Fibroblast of skin of scalp (primary cell): ENCODE measurements at places on chromosomes 1 and 21.

- no peak for DNase-seq
Observed at GRCh38 chr1:200422211-200422610, 12.4 kb upstream of the ZNF281 start.

- peak; percentile 31 for DNase-seq
Observed at GRCh38 chr1:41322835-41323234, 38.4 kb upstream of the FOXO6 start.

- peak; percentile 67 for DNase-seq
Observed at GRCh38 chr1:26031611-26032220, 10.1 kb downstream of the EXTL1 start.

DNA sequence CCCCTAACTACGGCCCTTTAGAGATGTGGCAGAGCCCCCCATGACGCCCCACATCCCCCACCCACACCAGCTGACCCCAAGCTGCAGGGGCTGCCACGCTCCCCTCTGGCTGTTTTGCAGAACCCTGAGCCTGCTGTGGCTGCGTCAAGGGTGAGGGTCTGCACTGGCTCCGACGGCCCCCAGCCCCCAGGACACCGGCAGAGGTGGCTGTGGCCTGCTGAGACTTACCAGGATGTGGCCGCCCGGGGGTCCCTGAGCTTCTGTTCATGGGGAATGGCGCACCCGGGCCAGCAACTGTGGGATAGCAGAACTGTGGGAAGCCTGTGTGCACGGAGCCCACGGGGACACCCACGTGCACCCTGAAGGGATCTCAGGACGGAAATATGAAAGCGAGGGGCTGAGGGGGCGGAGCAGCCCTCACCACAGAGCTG lies 12.8 kb upstream of the RNF223 start:
- no peak for DNase-seq

DNA sequence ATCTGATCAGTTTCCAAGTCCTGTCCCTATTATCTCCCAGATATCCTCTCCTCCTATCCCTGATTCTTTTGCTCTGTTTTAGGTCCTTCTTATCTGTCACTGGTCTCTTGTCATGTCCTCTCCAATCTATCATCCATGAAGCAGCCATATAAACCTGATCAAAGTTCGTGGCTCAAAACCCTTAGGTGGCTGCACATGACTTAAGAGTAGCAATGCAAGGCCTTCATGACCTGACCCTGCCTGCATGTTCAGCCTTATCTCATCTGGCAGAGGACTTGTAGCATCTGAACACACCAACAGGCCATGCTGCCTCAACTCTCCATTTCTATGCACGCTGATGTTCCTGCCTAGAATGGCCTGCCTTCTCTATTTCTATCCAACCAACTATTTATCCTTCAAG lies 65.2 kb downstream of the NOS1AP start:
- no peak for DNase-seq

GRCh38 chr1:194813096-194813495 lies 1626.7 kb upstream of the B3GALT2 start:
- no peak for DNase-seq

DNA sequence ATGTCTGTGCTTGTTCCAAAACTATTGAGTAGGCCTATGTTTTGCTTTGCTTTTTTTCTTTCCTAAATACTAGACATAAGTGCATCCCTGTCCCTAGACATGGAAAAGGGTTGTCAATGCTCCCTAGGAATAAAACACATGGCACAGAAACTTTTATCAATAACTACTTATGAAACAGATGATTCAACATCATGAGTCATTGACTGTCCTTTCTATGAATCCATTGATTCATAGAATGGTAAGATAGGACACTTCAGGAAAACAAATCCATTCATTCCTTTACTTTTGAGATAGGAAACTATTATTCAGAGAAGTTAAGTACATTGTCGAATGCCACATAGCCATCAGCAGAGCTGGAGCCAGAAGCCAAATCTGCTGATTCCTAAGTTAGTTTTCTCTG lies 147.5 kb downstream of the TSEN15 start:
- no peak for DNase-seq

DNA sequence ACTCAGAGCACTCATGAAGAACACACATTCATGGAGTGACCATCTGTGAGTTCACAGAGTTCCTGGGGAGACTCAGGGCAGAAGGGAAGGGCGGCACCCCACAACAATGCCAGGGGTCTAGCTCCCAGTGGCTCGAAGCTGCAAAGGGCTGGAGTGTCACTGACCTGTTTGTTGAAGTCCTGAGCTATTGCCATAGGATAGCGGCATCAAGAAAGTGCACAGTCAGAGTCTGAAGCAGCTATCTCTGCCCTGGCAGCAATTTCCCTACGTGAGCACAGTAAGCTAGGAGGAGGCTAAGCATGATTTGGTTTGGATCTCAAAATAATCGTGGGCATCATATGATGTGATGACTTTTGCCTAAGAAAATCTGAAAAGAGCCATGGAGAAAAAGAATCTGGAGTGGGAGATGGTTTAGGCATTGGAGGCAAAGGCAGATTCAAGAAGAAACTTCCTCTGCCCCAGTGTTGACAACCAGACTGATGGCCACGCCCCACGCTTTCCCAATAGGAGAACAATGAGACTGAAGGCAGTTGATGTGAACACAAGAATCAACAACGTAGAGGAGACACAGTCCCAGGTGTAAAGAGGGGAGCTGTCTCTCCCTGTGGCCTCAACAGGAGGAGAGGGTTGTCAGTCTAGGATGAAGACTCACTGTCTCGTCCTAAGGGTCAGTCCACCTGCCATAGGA lies 100.0 kb upstream of the SLC25A33 start:
- no peak for DNase-seq

DNA sequence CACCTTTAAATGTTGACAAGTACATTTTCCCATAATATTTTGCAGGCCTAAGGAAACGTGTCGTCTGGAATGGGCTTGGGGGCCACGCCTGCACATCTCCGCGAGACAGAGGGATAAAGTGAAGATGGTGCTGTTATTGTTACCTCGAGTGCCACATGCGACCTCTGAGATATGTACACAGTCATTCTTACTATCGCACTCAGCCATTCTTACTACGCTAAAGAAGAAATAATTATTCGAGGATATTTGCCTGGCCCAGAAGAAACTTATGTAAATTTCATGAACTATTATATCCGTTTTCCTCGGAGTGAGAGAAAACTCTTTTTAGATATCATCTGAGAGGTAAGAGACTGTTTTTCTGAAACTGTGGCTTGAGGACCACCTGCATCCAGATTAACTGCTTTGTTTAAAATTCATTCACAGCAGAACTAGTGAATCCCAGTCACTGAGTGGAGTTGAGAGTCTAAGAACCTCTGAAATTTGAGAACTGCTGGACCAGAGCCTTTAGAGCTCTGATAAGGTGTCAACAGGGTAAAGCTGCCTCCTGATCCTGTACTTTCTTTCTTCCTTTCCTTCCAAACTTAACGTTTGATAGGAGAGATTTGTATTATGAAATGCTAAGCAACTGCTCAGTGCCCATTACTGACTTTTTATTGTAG lies 811 bp downstream of the EXO1 start:
- no peak for DNase-seq

DNA sequence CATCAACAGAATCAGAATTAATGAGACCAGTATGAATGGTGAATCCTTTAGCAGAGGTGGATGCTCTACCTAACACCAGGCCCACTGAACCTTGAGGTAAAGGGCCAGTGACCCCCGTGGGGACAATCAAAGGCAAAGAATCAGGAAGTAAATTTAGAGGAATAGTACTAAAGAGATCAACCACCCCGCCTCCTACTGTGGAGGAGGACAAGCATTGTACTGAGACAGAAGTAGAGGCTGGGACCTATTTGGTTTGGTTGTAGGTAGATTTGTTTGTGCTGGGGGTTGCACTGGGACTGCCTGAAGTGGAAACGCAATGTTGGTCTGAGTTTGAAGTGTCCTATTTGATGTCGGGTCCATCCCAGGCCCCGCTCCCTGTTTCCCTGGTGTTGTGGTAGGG lies 9.5 kb downstream of the CD48 start:
- no peak for DNase-seq

DNA sequence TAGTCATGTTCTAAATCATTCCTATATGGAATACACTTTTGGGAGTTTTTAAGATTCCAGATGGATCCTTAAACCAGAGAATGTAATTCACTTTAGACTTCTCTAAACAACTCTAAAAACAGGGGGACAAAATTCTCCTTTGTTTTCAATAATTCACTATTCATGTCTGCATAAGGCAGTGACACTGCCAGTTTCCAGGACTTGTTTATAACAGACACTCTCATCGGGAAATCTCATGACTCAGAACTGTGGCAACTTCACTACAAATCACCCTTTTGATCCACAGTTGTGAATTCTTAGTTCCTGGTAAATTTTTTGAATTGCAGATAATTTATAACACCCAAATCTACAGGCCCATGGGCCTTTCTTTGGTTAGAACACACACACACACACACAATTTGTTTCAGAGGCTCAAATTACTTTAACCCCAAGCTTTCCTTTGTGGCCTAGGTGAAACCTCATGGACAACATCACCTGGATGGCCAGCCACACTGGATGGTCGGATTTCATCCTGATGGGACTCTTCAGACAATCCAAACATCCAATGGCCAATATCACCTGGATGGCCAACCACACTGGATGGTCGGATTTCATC lies at the start of gene OR2T4:
TSS of gene OR2T4 (plus strand) at position 545 of the 595 bp plus-strand sequence. CDS start at position 545, 0 bp downstream.
- DNase-seq, result no peak

GRCh38 chr1:204170494-204171155 lies 4.5 kb upstream of the REN start:
- no peak for DNase-seq

GRCh38 chr1:6483017-6483760 lies 8.3 kb downstream of the PLEKHG5 start:
- no peak for DNase-seq

DNA sequence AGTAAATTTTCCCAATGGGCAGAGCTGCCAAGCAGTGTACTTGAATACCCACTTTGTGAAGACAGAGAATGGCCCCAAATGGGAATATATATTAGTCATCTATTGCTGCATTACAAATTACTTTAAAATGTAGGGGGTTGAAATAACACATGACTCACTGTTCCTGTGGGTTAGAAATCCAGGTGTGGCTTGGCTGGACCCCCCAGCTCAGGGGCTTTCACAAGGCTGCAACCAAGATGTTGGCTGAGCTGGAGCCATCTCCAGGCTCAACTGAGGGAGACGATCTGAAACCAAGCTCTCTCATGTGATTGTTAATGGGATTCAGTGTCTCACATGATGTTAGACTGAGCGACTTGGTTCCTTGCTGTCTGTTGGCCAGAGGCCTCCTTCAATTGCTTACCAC lies 33.4 kb upstream of the ARHGAP29 start:
- DNase-seq, result peak; percentile 72

DNA sequence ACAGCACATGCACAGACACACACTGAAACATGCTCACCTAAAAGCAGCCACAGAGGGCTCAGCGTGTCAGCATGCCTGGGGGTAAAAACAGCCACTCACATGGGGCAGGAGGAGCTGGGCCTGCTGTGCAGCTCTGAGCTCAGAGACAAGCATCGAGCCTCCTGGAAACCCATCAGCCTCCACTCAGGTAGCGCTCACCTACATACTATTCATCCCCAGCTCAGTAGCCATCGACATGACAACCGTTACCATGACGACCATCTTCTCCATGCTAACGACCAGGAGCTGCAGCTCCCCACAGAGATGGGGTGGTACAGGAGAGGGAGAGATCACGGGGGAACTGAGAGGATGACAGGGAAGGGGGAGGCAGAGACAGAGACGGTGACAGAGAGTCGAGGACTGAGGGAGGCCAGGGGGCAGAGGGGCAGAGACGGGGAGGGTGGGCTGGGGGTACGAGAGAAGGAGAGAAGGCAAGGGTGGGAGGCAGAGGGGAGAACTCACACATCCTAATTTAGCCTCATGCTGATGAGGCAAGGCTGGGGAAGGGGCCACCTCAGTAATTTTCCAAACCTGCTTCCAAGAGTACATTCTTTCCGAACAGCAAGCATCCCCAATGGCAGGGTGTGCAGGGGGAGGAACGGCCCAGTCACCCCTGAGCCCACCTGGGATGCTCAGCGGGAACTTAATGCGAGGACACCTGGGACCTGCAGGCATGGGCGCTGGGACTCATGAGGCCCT lies 28.4 kb downstream of the SDC3 start:
- no peak for DNase-seq

DNA sequence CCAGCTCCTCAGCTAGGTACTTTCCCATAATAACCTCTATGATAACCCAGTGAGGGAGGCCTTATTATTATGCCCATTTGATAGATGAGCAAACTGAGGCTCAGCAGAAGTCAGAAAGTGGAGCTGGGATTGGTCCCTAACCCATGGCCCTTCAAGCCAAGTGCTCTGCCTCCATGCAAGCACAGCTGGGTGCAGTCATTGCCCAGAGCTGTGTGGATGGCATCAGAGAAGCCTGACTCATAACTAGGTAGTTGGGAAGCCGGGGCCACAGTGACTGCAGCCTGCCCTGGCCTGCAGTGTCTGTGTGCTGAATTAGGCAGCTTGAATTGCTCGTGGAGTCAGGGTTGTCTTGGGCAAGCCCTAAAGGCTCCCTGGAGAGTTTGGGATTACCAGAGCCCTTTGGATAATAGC lies 89.9 kb upstream of the SLC2A1 start:
- peak; percentile 14 for DNase-seq

GRCh38 chr1:70195342-70195741 lies 10.0 kb downstream of the LRRC40 start:
- DNase-seq, result no peak

DNA sequence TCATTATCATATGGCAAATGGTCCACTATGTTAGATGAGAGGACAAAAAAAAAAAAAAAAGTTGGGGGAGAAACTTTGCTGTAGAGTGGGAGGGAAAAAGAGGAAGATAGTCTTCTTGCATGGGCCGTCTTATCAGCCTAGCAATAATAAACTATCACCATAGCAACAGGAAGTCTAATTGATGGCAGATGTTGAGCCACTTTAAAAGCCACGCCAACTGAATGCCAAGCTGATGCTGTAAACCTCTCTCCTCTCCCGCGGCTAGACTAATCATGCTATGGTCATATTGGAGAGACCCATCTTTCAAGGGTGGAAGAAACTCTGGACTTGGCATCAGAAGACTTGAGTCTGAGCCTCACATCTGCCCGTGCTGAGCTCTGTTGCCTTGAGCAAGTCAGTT lies 122.2 kb upstream of the HOOK1 start:
- peak; percentile 96 for DNase-seq
